ENCODE measurements at places on chromosomes 2 and 18.

- no peak for DNase-seq
Measured at GRCh38 chr18:56112013-56112749, 524.2 kb upstream of the TCF4 start.

DNA sequence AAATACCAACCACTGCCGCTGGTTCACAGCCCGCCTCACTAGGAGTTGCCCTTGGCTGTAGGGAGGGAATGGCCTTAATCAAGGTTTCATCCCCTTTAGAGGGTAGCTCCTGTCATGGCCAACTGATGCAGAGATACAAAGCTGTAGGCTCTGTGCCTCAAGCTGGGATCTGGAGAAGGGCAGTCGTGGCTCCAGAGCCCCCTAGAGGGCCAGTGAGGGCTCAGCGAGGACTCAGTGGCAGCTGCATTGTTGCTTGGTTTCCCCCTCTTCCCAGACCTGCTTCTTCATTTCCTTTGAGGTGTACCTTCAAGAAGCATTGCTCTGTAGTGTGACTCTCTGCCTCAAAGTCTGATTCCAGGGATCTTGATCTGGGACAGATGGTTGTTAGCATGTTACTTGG is 302.1 kb downstream of the LPIN1 start:
- DNase-seq, result no peak

DNA sequence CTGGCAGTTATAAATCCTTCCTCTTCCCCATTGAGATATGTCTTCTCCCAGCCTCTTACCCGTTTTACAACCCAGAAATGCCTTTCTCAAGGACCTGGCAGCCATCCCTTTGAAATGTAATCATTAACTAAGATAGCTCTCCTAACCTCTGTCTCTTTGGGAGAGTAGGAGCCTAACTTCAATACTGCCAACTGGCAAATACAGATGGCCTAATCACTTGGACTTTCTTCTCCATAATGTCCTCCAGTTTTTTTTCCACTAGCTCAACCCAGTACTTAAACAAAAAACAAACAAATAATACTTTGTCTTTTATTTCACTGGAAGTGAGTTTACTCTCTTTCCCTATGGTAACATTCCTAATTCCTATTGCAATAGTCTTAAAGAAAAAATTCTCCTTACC is 1391.1 kb downstream of the SUCLG1 start:
- no peak for DNase-seq

- no peak for DNase-seq
Measured at GRCh38 chr2:20184067-20184938, 40.6 kb downstream of the SDC1 start.

DNA sequence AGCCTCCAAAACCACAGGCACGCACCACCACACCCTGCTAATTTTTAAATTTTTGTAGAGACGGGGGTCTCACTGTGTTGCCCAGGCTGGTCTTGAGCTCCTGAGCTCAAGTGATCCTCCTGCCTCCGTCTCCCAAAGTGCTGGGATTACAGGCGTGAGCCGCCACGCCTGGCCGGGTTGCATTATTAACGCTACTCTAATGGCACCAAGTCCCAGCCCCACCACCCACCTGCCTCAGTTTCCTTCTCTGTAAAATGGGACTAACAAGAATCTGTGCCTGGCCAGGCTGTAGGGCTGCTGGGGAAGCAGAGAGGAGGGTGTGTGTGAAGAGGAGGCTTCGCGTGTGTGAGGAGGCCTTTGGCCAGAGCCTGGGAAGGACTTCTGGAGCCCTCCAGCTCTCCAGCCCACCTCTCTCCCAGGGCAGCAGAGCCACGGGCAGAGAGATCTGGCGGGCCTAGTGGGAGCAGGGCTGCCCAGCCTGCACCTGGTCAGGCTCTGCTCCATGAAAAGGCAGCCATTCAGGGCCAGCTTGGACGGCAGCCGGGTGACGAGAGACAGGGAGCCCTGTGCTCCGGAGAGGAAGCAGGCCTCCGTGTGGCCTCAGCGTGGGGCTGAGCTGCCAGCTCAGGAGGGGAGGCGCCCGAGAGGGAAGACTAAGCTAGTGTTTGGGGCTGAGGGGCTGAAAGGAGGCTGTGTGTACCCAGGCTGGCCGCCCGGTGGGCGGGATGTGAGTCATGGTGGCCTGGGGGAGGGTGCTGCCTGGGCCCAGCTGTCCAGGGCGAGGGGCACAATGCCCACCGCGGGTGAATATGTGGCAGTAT is 7.4 kb upstream of the B3GNT7 start:
- DNase-seq, result no peak

DNA sequence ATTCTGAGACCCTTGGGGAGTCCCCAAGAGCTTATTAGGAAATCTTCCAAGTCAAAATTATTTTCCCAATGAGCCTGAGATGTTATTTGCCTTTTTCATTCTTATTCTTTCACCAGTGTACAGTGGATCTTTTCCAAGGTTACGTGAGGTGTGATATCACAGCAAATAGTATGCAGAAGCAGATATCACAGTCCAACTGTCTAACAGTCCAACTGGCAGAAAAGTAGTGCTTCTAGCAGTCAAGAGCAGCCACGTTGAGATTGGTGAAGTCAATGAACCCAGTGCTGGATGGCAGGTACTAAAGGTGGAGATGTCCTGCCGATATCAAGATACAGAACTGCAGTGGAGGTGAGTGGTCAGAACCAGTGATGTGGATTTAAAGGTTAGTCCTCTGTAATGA is 78.9 kb upstream of the ZNF397 start:
- DNase-seq, result no peak

GRCh38 chr2:85871494-85872164 is 17.2 kb downstream of the ST3GAL5 start:
- no peak for DNase-seq

DNA sequence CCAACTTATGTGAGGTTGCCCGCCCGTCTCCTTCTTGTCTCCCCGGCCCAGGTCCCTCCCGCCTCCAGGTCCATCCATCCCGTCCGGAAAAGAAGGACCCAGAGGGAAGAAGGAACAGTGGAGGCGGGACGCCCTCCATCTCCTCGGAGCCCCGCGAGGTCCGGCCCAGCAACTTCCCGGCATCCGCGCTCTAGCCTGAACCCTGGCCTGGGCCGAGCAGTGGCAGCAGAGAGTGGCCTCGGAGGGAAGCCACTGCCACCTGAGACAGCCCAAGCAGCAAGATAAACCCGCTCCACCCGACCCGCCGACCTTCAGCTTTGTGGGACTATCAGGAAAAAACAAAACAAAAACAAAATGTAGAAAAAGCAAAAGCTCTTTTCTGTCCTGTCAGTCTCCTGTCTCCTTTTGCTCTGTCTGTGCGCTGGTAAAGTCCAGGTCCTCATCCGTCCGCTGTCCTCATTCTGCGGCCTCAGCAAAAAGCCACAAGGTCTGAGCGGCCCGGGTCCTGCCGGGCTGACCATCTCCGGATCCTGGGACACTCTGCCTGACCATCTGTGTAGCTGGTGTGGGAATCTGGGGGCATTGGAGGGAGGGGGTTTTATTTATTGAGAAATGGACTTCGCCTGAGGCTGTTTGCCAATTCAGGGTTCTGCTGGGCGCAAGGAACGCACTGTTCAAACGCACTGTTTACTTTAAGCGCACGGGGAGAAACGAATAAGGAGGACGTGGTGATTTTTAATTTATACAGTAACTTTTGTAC is 3.1 kb downstream of the DLX1 start:
- DNase-seq, result no peak

GRCh38 chr2:241211276-241211675 is 22.8 kb downstream of the ANO7 start:
- no peak for DNase-seq

GRCh38 chr18:45282101-45282812 is 333.0 kb upstream of the SLC14A2 start:
- no peak for DNase-seq

DNA sequence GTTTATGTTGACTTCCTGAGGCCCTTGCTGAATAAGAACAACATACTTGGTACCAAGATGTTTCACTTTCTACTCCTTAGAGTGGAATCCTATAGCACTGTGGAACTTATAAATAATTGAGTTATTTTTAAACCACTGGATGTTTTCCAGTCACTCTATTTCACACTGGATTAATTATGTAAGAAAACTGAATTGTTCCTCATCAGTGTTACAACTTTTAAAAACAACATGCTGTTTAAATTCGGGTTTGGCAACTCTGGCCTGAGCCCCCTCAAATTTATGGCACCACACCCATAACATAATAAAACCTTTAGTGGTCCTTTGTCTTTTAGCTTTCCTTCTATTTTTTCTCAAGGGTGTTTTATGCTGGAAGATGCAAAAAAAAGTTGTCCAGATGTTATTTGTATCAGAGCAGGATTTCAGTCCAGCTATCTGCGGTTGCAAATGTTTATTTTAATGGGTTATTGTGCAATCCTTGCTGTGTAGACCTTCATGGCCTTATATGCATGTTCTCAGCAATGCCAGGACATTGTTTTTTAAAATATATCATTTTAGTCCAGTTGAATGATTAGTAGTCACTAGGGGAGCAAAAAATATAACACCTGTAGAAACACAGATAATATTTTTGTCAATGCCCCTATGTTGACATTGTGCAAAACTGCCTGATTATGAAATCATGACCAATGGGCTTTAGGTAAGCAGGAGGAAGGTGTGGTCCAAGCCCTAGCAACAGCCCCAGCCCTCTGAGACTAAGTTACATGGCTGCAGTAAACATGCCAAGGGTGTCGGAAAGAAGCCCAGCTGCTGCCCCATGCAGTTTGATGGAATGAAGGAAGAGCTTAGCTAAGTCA is 638.0 kb upstream of the ZEB2 start:
- no peak for DNase-seq

GRCh38 chr2:98263362-98263761 is 82.9 kb upstream of the CNGA3 start:
- no peak for DNase-seq

All from T-helper 1 cell (primary cell).